Activated T-helper 1 cell treated with Interleukin-2 at 50 U/mL for 16 hours (primary cell): ENCODE measurements at places on chromosomes 5 and 9.

DNA sequence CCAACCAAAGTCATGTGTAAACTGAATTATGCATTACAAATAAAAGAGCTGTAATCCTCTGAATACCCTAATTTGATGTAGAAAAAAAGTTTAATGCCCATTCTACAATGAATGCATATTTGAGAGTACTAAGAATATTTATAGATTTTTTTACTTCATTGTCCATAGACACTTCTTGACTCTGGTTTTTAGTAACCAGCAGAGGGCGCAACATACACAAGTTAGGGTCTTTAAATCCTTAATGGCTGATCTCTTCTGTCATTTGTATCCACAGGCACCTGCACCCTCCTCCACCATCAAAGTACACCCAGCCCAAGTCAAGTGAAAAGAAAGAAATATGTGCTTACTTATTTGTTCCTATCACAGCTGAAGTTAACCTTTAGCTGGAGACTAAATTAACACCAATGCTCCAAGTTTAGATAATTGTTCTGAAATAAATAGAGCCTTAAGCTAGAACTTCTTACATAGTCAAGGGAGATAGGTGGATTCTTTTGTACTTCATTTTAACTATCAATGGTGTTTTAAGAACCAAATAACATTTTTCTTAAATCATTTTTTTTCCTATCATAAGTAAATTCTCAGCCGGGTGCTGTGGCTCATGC is 524.2 kb upstream of the DAB2 start:
- peak; percentile 17 for DNase-seq

DNA sequence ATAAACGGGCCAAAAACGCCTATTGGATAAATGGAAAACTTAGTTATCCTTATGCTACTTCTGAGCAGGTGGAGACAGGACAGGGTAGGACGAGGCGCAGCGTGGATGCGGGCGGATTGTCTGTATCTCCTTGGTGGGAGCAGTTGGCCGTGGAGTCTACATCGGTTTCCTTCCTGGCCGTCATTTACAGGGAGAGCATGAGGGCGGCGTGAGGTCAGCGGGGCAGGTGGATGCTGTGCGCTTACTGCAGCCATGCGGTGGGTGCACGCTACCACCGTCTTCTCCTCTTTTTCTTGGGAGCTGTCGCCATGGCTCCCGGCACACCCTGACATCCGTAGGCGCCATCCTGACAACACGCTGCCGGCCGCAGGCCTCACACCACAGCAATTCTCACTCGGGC is 121.3 kb downstream of the ADAMTS2 start:
- DNase-seq = no peak

- DNase-seq = no peak
Measured at GRCh38 chr9:70006306-70006705, 37.3 kb upstream of the MAMDC2 start.

GRCh38 chr9:104778802-104779201 is 14.9 kb downstream of the NIPSNAP3B start:
- no peak for DNase-seq

- no peak for DNase-seq
Measured at GRCh38 chr5:133662578-133662977, 50.2 kb upstream of the FSTL4 start.

GRCh38 chr9:129726322-129727160 is 26.3 kb downstream of the PTGES start:
- peak; percentile 33 for DNase-seq

DNA sequence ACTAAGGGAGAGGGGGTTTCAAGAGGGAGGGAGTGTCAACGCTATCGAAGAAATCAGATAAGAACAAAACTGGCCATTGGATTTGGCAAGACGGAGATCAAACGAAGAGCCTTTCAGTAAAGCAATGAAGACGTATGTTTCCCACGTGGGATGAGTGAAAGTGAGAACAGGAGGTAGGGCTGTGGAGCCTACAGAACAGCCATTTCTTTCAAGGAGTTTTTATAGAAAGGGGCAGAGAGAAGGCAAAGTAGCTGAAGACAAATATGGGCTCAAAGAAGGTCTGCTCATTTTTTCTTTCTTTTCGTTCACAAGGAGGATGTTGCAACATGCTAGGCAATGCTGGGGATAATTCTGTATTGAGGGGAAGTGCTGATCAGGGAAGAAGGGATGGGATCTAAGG is 98.3 kb downstream of the SUSD1 start:
- DNase-seq = no peak

DNA sequence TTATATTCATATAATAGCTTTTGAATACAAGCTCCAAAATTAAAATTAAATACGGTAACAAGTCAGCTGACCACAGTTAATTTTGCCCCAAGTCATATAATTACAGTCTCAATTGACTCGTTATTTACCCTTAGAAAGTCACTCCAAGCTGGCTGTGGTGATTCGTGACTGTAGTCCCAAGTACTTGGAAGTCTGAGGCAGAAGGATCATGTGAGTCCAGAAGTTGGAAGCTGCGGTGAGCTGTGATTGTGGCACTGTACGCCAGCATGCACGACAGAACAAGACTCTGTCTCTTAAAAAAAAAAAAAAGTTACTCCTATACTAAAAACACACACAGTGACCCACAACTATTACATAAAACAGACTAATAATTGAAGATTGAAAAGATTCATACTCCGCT is 31.6 kb upstream of the DTWD2 start:
- DNase-seq = no peak

- DNase-seq = no peak
Measured at GRCh38 chr5:157559301-157559700, 16.3 kb downstream of the ADAM19 start.

GRCh38 chr9:72305102-72305546 is 59.9 kb downstream of the ZFAND5 start:
- no peak for DNase-seq

GRCh38 chr5:168076561-168076991 is 214.9 kb upstream of the WWC1 start:
- DNase-seq = no peak

DNA sequence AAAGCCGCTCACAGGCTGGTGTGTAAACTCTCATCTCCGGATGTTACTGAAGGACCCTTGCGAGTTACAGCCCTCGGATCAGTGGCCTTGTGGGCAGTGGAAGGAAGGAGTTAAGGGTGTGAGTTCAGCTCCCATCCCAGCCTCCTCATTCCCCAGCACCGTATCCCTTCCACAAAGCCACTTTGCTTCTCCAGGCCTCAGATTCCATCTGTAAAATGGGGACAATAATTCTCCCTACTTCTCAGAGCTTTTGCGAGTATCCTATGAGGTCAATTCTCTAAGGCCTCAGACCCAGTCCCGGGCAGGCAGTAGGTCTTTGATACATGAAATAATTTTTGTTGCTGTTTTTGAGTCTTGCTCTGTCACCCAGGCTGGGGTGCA is 141.3 kb downstream of the C9orf50 start:
- no peak for DNase-seq

DNA sequence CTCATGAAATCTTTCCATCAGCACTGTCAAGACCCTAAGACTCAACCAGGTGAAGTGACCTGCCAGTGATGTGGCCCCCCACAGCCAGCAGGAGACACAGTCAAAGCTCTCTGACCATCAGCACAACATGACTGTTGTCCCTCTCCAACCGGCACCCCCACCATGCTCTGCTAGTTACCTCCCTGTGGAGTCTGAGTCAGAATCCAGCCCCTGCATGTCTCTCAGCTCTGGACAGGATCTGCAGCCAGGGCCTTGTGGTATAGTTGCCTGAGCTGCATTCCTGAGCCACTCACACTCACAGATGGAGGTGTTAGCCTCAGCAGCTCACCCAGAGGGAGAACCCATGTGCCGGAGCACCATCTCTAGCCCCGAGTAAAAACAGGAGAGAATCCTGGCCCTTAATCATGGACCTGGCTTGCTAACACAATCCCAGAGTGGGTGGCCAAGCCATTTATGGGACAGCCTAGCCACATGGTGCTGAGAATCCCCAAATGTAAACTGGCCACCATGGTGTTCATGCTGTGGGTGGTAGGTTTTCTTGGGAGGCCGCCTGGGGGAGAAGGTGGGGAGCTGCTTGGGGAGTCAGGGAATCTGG is 237.8 kb downstream of the PAPPA start:
- no peak for DNase-seq
